ENCODE measurements at places on chromosomes 12 and 14.

- DNase-seq: no peak
These were observed 44.9 kb downstream of the SYNE2 start for GRCh38 chr14:63897721-63898163.

DNA sequence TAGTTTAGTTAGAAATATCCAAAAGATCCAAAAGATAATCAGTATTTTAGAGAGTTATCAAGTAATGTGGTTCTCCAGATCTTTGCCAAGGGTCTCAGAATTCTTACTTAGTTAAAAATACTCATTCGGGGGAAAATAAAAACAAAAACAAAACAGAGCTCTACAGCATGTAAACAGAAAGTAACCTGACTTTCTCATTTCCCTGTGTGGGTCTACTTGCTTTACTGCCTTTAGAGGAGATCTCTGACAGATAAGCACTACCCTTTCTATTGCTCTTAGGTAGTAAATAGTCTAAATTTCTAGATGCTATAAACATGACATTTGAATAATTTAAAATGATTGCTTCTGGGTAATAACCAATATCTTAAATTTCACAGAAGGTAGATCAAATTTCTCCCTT, 371.8 kb downstream of the RPL10L start:
- no peak for DNase-seq

- no peak for DNase-seq
These were observed 111.9 kb downstream of the GARIN6 start for GRCh38 chr12:99759444-99759843.

GRCh38 chr12:118337194-118337838, 35.4 kb downstream of the TAOK3 start:
- DNase-seq: no peak

DNA sequence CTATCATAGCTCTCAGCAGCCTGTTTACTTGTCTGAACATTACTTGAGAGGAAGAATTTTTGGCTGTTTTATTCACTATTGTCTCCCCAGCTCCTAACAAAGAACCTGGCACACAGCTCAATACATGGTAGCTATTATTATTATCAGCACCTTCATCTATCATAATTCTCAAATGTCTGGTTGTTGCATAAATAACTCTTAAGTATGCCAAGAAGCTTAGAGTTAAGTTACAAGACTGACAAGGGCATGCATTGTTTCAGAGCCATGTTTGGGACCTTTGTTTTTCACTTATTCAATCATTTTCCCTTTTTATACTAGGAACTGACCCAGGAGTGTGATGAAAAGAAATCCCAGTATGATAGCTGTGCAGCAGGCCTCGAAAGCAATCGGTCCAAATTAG, 77.5 kb upstream of the ATP2A2 start:
- DNase-seq: no peak

GRCh38 chr14:79608446-79608845, 602.9 kb downstream of the DIO2 start:
- DNase-seq: no peak

- DNase-seq: no peak
These were observed 25.6 kb downstream of the KCNK13 start for GRCh38 chr14:90087433-90087832.

GRCh38 chr14:90228478-90228877, 27.9 kb upstream of the PSMC1 start:
- DNase-seq: no peak
